Cortex of kidney (tissue), 1 donor: ENCODE measurements at places on chromosomes 16 and 17.

DNA sequence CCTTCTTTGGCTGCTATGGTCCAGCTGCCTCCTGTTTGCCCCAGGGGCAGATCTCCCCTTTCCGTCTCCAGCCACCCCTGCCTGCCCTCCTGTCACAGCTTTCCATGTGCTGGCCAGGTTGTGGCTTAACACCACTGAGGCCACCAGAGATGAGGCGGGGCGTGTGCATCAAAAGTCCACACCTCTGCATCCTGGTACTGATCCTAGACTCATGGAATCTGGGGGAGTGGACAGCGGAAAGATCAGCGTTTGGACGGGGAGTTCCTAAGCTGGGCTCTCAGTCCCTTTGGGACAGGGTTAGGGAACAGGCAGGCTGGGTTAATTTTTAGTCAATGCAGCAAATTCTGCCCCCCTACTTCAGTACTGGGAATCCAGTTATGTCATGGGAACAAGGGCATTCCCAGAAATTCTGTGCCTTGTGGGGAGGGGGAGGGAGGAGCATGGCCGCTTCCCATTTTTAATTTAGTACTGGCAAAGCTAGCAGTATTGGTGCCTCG, 3.9 kb downstream of the IGFBP4 start:
- no peak for DNase-seq

- no peak for DNase-seq
These were observed 22.7 kb upstream of the ZC3H7A start for GRCh38 chr16:11819798-11820197.

DNA sequence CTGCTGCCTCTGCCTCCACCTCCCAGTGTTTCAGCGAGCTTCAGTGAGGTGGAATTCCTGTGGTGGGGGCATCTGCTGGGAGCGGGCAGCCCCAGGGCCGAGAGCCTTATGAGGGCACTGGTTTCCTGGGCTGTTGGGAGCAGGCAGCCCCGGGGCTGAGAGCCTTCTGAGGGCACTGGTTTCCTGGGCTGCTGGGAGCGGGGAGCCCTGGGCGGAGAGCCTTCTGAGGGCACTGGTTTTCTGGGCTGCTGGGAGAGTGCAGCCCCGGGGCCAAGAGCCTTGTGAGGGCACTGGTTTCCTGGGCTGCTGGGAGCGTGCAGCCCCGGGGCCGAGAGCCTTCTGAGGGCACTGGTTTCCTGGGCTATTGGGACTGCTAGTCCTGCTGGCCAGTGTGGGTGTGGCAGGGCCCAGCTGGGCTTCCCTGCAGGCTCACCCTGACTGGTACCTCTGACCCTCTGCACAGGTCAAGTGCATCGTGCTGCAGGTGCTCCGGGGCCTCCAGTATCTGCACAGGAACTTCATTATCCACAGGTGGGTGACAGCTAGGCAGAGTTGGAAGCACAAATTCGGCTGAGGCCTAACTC, 5.6 kb downstream of the CDK10 start:
- no peak for DNase-seq

- no peak for DNase-seq
These were observed 11.0 kb downstream of the NEUROD2 start for GRCh38 chr17:39596543-39597267.

DNA sequence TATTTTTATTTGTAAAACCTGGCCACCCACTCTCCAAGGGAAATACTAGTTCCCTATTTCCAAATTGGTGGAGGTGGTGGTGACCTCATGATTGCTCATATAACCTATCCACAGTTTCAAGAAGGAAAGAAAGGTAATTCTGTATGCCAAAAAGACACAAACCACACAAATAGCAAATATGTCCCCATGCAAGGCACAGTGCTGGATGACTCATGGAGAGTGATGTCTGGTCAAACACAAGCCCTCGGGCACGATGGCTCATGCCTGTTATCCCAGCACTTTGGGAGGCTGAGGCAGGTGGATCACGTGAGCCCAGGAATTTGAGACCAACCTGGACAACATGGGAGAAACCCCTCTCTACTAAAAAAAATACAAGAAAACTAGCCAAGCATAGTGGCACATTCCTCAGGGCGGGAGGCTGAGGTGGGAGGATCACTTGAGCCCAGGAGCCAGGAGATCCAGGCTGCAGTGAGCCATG, 64.2 kb downstream of the GNA13 start:
- DNase-seq = no peak
